ENCODE measurements at places on chromosomes 16 and 17.

DNA sequence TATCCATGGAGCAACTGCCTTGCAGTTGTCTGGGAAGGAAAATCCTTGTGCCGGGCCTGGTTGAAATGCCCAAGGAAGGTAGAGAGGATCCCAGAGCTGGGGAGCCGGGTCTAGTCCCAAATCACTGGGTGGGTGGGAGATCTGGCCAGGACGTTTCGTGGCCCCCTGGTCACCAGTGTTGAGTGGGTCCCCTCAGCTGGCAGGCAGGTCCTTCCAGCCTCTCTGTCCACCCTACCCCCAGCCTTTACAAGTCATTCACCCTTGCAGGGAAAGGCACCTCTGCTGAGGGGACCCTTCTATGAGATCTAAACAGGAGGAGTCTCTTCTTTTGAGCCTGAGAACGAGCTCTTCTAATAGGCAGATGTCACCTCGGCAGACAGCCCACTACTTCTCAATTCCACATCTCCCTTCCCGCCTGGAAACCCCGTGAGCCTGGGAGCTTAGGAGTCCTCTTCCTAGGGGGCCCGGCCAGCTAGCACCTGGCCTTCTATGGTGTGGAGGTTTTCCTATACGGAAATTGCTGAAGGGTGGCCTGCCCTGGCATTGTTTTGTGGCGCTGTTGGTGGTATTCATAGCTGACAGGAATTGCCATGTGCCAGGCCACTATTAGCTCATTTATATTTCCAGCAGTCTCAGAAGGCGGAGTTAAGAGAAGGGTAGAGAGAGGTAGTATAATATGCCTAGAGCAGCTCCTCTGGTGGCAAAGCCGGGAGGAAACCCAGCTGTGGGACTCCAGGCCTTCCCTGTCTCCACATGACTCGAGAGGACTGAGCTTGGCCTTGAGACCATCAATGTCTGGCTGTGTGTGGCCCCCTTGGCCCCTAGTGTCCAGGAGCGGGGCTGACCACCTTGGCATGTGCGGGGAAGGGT is 13.3 kb downstream of the MPRIP start:
- DNase-seq: no peak

DNA sequence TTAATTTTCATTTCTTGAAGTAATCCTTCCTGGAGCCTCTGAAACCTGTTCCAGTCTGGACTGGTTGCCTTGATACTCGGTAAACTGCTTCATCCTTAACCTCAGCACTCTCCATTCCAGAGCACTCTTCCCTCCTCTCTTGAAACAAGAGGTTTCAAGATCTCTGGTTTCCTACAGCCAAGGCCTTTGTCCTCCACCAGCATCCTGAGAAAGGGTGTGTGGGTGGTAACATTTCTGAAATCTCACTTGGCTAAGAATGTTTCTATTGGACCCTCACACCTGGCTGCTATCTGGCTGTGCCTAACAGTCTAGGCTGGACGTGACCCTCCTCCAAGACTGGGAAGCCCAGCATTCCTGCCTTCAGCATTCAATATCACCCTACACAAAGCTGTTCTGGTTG is 99.7 kb downstream of the CYTH1 start:
- no peak for DNase-seq

DNA sequence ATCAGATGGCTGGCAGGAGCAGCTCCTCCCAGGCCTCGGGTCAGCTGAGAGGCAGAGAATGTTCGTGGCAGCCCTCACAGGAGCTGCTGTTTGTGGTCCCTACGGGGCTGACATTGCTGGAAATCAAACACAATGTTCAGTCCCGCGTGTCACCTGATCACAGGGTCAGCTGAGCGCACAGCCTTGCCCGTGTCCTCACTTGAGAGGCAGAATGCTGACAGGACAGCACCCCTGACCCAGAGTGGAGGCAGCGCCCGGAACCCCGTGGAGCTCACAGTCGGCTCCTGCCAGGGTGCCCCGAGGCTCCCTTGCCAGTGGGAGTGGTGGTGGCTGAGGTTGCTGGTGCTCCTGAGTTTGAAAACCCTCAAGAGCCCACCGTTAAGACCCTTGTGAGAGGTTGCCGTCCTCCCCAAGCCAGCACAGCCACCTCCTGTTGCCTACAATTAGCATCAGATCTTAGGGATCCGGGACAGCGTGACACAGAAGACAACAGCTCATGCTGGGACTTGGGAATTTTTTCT is 3.6 kb upstream of the CHMP6 start:
- no peak for DNase-seq

- DNase-seq: no peak
Observed at GRCh38 chr16:78768718-78769117, 669.3 kb downstream of the WWOX start.

DNA sequence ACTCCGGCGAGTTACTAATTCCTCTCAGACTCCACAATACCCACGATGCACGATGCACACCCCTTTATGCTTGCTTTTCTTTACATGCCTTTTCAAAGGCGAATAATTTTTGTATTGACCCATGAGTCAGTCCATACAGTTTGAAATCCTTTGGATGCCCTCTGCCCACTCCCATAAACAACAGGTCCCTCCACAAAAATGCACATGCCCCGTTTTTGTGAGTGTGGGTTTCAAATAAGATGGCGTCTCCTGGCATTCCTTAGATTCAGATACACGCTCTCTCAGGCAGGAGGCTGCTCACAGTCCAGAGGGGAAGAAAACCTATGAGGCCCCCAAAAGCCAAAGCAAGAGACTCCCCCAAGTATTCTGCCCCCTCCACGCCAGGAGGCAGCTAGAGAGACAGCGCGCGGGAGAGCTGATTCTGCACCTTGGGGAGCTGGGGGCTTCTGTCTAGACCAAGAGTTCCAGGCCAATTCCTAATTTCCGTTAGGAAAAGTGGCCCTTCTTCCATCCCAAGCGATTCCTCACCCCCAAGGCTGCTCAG is 19.6 kb upstream of the HOXB9 start:
- DNase-seq: no peak

- DNase-seq: no peak
Observed at GRCh38 chr16:22375963-22376640, 1.7 kb upstream of the CDR2 start.

DNA sequence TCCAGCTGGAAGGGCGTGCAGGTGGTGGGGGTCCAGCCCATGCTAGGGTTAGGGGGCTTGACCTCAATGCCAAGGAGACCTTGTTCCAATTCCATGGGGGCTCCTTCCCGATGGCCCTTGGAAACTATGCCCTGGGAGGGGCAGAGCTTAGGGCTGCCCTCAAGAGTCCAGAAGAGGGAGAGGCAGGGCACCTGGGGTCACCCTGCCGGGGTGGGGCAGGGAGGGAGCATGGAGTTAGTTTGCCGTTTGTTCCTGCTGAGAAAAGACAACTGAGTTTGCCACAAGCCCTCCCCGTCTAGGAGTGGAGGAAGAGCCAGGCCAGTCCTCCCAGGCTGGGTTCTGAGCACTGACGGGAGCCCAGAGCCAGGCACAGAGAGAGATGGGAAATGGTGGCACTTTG is 21.4 kb downstream of the MMP15 start:
- DNase-seq: no peak
